ENCODE measurements at places on chromosomes 1 and 21.
A peak's percentile ranks its signal among the peaks of the same experiment; 100 is the strongest.

- no peak for DNase-seq
Observed at GRCh38 chr1:227910511-227911153, 37.1 kb downstream of the WNT9A start.

DNA sequence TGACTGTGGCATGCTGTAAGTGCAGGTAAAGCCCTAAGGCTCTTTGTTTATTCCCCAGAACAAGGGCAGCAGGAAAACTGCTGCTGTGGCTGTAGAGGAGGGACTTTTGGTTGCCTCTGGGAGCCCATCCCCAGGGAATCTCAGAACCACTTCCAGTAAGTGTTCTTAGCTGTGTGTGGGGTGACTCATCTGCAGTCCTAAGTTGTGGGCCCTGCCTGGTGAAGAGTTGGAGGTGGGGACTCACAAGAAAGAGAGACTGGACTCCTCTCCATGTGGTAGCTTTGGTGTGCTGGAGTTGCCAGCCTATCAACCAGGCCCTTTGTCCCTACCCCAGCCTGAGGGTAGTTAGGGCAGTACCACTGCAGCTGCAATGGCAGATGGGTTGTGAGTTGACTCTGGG is 24.0 kb upstream of the DENND1B start:
- DNase-seq: no peak

DNA sequence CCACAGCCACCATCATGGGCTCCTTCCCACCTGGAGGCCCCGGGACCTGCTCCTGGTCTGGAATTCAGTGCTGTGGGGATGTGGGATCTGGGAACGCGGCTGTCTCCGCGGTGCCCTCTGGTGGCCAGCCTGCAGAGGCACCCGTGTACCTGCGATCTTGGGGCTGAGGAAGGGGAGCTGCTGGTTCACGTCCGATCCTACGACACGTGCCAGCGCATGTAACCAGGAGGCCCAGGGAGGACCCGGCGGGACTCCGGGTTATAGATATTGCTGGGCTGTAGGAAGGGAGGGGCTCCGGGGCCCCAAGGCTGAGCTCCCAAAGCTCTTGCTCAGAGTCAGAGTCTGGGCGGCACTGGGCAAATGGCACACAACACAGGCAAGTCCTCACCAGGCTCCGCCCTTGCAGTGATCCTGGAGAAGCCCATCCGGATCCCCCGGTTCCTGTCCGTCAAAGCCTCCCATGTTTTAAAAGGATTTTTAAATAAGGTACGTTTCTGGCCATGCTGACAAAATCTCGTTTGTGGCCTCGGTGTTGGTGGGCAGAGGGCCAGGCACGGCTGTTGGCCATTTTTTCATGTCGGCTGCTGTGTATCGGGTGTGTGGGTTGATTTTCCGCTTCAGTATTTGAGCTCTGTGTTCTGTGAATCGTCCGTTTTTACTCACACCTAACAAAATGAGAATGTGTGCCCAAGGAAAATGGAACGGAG is 20.1 kb downstream of the FAAP20 start:
- no peak for DNase-seq

- no peak for DNase-seq
Observed at GRCh38 chr1:197252973-197253372, 15.1 kb upstream of the CRB1 start.

GRCh38 chr1:106747232-106747631 is 309.2 kb upstream of the PRMT6 start:
- DNase-seq: no peak

- no peak for DNase-seq
Observed at GRCh38 chr1:192926736-192927135, 117.9 kb downstream of the RGS2 start.

GRCh38 chr1:30264672-30265025 is 458.7 kb downstream of the MATN1 start:
- no peak for DNase-seq

DNA sequence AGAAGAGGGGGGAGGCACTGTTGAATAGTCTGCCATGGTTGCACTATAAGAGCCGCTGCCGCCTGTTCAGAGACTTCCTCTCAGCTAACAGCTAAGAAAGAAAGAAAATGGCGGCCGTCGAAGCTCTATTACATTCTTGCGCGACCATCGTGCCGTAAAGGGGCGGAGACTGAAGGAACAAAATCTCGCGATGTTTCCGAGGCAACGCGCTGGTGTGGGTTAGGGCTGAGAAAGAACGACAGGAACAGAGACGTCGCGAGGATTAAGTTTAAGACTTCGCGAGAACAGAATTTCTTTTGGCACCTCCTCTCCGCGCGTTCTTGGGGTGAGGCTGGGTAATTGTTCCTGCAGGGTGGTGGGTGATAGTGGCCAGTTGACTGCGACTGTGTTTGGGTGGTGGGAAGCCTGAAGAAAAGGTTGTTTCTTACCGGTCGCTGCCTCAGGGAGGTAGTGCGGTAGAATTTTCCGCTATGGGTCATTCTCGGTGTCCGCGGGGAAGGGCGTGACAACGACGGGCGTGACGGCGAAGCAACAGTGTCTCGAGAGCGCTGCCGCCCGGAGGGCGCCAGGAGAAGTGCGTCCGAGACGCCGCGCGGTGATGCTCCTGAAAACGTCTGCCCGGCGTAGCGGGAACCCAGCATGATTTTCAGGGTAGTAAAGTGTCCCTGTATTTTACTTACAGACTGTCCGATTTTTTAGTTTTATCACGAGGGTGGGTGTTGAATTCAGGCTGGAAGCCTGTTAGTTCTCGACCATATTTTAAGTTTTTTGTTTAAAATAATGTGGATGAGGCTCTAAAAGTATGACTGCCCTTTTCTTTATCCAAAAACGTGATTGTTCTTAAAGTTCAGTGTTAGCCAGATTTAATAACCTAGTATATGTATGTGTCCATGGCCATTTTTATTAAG is at the start of gene FUBP1:
FUBP1 (minus strand) TSS at position 104 of the 908 bp plus-strand sequence; CDS start at position 36, 68 bp downstream.
- peak; percentile 99 for DNase-seq

DNA sequence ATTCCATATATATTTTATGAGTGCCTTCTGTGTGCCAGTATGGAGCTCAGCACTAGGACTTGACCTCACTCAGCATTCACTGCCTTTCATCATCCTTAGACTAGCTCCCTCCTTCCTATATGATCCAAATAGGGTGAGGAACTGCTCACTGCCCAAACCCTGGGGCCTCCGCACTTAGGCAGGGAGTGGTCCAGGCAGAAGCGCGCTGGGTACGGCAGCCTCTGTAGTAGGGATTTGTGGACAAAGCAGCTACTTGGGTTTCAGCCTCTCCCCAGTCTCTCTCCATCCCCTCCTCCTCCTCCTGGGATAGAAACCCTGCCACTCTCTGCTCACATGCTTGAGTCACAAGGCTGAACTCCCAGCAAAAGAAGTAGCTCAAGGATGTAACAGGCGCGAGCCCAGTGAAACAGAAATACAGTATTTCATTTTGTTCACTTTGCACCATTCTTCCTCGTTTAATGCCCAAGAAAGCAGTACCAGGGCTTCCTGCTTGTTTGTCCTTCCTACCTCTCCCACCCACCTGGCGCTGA is 32.9 kb downstream of the PLEKHA6 start:
- no peak for DNase-seq

DNA sequence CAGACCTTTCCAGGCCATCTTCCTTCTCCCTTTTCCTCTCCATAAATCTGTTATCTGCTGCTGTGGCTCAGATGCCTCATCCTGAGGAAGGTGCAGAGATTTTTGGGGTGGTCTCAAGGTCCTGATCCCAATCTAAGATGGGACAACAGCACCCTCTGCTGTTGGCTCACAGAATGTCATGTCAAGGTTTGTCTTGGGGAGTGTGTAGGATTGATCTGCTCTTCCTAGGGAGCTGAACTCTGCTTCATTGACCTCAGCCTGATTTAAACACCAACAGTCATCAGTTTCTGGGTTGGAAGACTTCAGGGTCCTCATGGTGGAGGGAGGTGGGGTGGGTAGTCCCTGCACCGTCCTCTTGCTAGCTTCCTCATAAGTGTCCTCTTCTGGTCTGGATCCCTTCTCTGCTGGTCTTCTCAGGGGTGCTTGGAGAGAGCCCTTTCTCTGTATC is 62.8 kb upstream of the LAX1 start:
- peak; percentile 88 for DNase-seq

DNA sequence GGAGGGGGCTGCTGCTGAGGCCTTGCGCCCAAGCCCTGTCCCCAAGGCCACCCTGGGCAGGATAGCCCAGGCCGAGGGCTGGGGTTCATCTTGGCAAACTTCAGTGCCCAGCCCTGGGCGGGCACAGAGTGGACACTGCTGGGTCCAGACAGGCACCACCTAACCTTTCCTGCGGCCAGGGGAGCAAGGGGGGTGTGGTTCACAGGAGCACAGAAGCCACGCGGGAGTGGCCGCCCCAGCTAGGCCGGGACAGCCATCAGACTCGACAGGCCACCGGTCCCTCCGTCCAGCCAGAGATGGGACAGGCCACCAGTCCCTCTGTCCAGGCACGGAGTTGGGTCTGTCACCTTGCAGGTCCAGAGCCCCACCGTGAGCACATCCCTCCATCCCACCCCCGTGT is 28.9 kb downstream of the ARHGEF16 start:
- DNase-seq: no peak

DNA sequence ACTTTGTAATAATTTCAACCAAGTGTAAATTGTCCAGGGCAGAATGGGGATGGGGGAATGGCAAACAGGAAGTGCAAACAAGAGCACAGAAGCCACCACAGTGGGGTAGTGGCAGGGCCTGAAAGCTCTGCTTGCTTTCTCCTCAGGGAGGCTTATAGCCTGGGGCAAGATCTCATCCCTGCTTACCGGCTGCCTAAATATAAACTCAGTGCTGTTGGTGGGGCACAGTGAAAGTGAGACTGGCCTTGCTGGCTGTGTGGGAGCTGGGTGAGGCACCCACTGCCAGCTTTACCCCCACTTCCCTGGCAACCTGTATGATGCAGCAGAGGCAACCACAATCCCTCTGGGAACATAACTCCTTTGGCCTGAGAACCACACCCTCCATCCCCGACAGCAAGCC is 15.2 kb downstream of the STYXL2 start:
- DNase-seq: no peak

DNA sequence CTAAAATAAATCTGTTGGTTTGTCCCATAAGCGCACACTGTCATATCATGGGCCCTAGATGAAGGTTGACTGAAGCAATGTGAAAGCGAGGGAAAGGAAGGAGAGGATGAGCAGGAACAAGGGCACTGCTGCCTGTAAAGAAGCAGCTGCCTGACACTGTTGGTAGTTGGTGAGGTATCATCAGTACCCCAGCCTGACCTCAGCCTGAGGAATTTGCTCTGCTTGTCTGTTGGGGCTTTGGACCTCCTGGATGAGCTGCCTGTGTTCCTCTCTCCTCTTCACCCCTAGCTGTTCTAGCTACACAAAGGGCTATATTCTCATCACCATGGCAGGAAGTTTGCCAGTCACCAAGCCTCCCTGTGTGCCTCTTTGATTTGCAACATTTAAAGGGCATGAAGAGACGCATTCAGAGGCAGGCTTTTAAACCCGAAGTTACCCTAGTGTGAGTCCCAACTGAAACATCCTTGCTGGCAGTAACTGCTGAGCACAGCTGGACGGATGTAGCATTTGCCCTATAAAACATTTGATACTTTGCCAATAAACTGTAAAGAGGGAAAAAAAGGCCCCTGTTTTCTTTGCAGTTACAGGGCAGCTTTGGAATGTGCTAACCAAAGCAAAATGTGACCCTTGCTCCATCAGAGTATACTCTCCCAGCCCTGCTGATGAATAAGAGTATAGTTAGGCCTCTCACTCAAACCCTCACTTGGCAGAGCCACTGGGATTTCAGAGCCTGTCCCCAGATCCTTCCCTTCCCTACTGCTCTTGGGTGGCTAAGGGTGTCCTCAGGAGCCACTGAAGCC is 22.2 kb upstream of the SPATA6 start:
- no peak for DNase-seq

DNA sequence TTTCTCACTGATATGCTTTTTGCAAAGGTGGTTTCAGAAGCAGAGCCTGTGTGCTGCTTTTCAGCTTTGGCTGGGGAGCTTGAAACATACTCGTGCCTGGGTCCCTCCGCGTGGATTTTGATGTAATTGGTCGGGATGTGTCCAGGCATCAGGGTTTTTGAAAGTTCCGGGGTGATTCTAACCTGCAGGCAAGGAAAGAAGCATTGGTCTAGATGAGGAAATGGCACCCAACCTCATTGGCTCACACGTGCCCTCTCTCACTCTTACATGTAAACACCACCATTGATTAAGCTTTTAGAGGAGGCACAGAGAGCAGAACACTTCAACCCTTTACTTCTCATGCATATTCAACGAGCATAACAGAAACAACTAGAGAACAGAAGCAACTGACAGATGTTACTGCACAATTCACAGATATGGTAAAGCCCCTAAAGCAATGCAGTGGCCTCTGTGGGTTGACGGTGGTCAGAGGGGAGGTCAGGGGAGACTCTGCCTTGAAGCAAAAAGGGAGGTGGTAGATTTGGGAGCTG is 112.1 kb downstream of the TLR5 start:
- DNase-seq: no peak

GRCh38 chr1:49060766-49061165 is 284.1 kb upstream of the BEND5 start:
- no peak for DNase-seq

DNA sequence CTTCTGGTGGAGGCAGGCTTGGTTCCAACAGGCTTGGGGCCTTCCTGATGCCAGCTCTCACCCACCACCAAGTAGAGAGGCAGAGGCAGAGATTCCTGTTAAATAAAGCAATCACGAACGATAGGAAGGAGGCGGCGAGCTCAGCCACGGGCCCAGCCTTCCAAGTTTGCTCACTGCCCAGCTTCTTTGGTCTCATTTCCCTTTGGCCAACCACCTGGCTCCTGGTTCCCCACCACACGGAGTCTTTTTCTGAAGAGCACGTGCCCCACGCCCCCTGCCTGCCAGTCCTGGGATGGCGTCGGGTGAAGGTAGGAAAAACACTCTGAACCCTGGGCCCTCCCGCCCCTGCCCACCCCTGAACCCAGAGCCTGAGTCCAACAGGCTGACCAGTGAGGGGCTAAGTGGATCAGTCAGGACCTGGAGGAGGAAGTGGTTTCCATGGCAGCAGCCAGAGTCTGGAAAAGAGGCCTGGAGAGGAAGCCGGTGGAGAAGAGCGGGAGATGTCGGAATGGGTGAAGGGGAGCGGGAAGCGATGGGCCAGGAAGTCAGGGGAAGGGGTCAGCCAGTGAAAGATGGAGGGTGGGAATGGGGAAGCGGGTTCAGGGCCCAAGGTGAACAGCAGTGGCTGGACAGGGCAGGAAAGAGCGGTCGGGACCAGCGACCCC is 158.2 kb upstream of the KLHDC7A start:
- DNase-seq: no peak

DNA sequence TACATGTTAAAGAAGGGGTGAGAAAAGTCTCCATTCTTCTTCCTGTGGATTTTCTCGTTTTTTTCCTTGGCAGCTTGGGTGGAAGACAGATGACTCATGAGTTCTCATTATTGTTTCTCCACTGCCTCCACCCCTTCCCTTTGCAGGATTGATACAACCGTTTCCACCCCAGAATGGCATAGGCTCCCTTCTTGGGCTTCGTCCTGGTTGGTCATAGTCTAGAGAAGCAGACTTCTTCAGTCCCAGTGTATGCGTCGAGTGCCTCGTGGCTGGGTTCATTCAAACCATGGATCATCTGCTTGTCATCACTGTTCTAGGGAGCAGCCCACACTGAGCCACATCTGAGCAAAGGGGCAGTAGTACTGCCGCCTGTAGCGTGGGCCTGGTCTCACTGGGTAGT is 13.7 kb downstream of the PTGFRN start:
- DNase-seq: no peak

GRCh38 chr1:51731998-51732397 is 115.1 kb downstream of the OSBPL9 start:
- no peak for DNase-seq

GRCh38 chr1:30779294-30780071 is 21.9 kb upstream of the LAPTM5 start:
- DNase-seq: peak; percentile 93
